ENCODE measurements at places on chromosomes 16 and 17.

DNA sequence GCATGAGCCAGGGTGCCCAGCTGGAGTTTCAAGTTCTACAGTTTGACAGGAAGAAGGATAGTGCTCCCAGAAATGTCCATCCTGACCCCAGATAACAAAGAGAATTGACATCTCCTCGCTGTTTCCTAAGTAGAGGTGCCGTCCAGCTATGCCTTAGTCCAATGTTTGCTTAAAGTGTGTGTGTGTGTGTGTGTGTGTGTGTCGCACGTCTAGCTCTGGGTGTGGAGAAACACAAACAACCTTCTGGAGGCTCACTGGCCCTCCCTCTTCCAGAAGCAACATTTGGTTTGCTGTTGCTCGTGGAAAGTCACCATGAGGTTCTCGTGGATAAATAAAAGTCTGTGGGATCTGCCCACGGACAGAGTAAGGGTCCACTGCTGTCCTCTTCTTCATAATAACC lies 22.1 kb downstream of the EMP2 start:
- DNase-seq: no peak

DNA sequence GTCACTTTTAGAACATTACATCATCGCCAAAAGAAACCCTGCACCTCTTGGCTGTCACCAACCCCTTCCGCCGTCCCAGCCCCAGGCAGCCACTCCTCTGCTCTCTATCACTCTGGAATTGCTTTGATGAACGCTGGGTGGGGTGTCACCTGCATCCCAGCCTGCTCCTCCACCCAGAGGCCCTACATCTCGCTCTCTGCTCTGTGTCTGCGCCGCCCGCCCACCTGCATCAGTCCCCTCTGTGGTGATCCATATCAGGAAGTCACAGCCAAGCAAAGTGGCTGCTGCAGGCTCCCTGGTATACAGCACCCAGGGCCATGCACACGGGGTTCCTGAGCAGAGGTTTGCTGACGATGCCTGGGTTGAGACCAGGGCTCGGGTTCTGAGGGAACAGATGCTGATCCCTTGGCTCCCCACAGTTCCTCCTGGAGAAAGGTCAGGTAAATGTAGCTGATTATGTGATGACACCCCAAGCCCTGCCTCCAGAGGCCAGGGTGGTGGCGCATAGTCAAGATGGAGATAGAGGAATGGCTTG lies 30.8 kb downstream of the MPRIP start:
- no peak for DNase-seq

- DNase-seq: no peak
These were observed 148.7 kb downstream of the AIPL1 start for GRCh38 chr17:6286233-6286632.

GRCh38 chr17:67994817-67995569 lies 1.3 kb downstream of the C17orf58 start:
- DNase-seq: no peak

- DNase-seq: no peak
These were observed 7.5 kb downstream of the SLC5A11 start for GRCh38 chr16:24853169-24853824.

GRCh38 chr17:30534298-30534697 lies 57.1 kb downstream of the GOSR1 start:
- no peak for DNase-seq

DNA sequence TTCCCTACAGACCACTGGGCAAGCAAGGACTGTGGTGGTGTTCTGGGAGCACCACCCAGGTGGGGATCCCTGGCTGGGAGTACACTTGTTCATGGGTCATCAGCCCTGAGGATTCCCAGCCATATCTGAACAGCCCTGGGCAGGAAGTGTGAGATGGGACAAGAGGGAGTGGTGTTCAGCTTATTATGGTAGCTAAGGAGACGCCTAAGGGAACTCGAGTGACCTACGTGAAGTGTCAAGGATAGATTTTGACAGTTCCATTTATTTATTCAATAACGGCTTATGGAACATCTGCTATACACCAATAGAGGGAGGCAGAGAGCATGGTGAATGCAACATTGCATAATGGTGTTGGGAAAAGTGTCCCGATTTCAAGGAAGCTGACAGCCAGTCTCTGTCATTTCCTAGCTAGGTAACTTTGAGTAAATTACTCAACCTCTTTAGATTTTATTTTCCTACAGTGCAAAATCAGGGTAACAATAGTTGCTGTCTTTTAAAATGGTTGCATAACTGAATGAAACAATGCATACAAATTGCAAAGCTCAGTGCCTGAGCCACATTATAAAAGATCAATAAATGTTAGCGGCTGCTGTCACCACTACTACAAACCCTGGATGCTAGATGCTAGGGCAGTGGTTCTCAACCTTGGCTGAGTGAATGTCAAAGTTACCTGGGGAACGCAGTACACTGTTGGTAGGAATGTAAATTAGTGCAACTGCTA lies 534.1 kb downstream of the GRIN2A start:
- DNase-seq: no peak

DNA sequence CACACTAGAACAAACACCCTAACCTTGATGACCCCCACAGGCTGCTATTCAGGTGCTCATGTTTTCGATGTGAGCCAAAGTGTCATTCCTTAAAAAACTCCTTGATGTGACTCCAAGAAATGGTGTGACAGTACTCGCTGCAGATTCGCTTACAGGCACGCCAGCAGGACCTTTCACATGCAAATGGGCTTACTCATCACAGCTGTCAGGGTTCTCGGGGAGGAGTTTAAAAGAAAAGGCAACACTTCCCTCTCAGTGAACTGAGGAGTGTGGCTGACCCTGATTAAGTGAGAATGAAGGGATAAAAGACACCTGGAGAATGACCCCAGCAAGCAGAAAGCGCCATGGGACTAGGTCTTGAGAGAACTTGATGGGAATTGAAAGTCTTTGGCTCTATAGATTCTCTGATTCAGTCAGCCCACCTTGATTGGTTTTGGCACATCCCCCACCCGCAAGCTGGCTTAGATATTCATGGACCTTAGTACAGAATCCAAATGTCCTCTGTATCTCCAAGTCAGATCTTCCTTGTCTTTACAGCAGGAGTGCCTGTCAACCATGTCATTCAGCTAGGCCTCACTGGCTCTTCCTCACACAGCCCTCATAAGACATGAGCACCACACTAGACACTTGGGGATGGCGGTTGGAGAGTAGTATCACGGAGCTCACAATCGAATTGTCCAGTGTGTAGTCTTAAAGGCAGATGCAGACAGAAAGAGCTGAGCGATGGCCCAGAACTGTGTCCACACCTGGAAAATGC lies 82.6 kb downstream of the HIC1 start:
- DNase-seq: no peak

DNA sequence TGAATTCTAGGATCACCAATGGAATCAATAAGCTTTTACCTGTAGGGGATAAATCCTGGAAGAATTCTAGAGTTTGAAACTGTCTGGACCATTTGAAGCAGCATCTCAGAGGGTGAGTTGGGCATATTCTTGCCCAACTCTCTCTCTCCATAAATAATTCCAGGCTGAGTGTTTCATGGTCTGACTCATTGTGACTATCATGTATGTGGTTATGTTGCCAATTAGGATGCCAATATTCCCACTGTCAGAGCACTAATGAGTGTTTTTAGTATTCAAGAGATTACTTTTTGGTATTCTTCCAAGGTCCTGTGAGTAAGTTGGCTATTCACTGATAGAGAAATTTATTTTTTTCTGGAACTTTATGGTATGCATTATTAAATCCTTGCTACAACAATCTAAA lies 456.9 kb downstream of the TOX3 start:
- no peak for DNase-seq

DNA sequence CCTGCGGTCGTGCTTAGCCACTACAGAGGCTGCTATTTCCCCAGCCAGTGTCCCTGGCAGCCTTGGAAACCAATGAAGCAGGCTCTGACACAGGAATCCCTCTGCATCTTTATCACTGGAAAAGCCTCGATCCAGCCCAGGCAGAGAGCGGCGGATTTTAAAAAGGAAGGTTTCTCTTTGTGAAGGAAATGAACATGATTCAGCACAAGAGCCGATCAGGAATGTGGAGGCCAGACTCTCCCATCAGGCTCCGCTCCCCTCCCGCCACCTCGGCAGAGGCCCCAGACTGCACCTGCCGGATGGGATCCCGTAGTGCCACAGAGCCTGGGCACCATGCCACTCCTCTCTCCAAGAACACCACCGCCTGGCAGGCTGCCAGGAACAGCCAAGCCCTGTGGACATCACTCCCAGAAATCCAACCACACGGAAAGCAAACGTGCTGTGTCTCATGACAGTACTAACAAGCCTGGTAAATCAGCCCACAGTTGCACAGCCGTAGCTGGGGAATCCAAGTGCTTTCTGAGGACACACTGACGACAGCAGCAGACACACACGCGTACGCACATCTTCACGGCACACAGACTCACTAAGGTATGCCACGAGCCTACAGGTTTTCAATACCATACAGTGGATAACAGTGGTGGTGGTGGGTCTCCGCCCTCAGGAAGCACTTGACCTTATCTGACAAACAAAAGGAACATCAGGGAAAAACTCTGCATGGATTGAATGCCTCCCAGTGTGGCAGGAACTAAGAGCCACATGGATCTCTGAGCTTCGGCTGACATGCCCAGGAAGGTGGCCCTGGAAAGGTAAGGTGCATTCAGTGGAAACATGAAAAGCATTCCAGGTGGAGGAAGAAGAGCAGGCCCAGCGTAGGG lies 5.4 kb downstream of the LRRC75A start:
- no peak for DNase-seq

DNA sequence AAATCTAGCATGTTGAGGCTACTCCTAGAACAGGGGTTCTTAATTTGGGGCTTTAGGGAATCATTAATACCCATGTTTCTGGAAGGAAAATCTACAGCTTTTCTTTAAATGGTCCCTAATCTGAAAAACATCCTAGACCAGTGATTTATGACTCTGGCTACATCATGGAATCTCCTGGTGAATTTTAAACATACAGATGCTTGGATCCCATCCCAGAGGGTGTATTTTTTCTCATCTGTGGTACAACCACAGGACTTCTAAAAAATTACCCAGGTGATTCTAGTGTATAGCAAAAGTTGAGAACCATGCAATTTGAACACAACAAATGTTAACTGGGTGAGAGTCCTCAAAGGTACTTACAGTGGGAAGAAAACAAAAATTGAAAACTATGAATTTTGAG lies 41.5 kb downstream of the KANSL1 start:
- no peak for DNase-seq

- no peak for DNase-seq
These were observed 32.8 kb upstream of the METRNL start for GRCh38 chr17:83046448-83047181.

DNA sequence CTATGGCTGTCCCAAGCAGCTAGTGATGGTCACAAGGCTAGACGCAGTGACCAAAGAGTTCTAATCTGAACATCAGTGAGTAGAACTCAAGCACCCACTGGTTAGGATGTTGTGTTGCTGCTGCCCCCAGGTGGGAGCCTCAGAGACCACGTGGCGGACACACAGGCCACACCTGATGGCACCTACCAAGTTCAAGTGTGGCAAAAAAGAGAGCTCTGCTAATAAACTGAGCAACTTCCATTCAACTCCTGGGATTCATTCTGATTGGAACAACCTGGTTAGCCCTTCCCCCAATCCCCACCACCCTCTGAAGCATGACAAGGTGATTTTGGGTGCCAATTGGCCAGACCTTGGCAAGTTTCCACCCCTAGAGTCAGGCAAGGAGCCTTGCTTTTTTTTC lies 3.5 kb upstream of the LCMT1 start:
- no peak for DNase-seq

- DNase-seq: no peak
These were observed 279.8 kb upstream of the SALL1 start for GRCh38 chr16:51430716-51431369.

GRCh38 chr17:19760746-19761145 lies 12.6 kb upstream of the ALDH3A1 start:
- no peak for DNase-seq

DNA sequence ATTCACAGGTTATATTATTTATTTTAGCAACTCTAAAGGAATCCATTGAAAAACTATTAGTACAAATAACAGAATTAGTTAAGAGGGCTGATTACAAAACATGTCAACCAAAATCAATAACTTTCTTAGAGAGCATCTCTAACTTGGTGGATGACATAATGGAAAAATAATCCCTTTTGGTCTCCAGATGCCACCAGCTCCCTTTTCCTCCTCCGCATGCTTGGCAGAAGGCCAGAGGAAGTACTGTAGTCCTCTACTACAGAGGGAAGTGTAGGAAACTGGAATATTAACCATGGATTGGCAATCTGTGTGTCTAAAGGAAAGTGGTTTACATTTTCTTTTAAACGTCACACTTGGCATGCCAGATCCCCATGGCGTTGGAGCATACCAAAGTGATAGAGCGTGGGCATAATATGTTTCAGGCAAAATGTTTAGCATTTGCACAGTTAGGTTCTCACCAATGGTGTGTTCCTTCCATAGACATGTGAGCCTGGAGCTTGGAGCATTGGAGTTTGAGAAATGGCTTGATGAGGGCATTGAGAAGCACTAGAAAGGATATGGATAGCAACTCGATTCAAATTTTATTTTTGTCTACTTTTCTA lies 106.3 kb downstream of the PRKCB start:
- no peak for DNase-seq

DNA sequence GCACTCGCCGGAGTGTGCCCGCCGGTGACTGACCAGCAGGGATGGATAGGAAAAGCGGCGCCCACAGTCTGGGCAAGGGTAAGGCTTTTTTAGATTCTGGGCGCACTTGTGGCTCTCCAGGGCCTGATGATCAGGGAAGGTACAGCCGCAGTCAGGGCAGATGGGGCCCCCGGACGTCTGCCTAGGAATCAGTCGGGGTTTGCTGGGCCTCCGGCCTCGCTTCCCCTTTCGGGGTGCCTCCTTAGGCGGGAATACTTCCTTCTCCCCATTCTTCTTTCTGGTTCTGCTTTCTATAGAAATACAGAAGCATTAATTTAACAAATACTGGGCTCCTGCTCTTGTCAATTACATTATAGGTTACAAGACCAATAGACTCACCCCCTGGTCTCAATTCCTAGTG lies 5.0 kb downstream of the ZNF689 start:
- DNase-seq: no peak

- no peak for DNase-seq
These were observed 92.4 kb upstream of the HS3ST2 start for GRCh38 chr16:22721511-22722100.

DNA sequence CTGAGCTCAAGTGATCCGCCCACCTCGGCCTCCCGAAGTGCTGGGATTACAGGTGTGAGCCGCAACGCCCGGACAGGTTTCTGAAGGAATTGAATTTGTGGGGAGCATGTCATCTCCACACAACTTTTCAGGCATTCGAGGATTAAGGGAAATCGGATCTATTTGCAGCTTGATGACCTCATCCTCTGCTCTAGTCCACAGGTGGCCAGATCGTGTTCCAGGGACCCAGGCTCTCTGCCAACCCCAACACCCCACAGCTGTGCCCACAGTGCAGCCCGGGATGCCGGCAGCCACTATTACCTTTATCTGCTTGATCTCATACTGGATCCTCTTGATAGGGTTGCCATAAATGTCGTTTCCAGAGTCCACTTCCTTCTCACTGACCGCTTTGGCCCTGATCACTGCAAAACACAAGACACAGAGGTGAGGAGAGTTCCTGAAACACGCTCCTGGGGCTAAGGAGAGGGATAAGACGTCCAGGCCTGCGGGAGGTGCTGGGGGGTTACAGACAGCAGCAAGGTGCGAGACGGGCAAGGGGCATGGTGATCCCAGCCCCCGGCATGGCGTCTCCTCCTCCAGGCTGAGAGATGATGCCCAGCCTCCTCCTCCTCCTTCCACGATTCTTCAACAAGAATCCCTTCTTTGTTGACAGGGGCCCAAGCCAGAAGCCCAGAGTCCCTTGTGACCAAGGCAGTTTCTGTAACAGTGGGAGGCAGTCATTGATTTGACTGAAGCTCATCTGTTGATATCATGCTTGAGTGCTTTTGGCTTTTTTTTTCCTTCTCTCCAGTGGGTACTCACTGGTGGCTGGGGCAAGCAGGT lies 29.3 kb downstream of the CEP295NL start:
- no peak for DNase-seq

GRCh38 chr16:58194790-58195189 lies 3.1 kb downstream of the CSNK2A2 start:
- no peak for DNase-seq
